Activated CD4-positive, alpha-beta T cell treated with anti-CD3 and anti-CD28 coated beads, Interleukin-2, amount 10 ng/mL, durations not matched to agents 7 days and 5 days (primary cell): ENCODE measurements at places on chromosomes 3 and 15. TPM values are rescaled to one million over a fixed set of nuclear protein-coding genes. Genes with fewer than 3 reads are reported as not detected.

Gene CHRM5
- not detected for total RNA-seq

Gene GOLGA8G
- total RNA-seq, result not detected

Gene KLHDC8B
- total RNA-seq, result 1.7 TPM

Gene RBP2
- not detected for total RNA-seq

Gene GOLGA6B
- not detected for total RNA-seq

Gene FOXB1
- 0.57 TPM for total RNA-seq

Gene PIGZ
- total RNA-seq, result 2.7 TPM

Gene STRC
- total RNA-seq, result 0.20 TPM

Gene SAXO2
- total RNA-seq, result 14.3 TPM

Gene ITPKA
- 0.35 TPM for total RNA-seq

Gene MORC1
- not detected for total RNA-seq

Gene TERC
- total RNA-seq, result 4.6 TPM

Gene CLRN1
- total RNA-seq, result not detected

Gene PLSCR4
- not detected for total RNA-seq

Gene IL5RA
- not detected for total RNA-seq

Gene ALDH1A2
- not detected for total RNA-seq

Gene CLDN1
- total RNA-seq, result not detected

Gene NANOGP8
- not detected for total RNA-seq

Gene CLDN16
- not detected for total RNA-seq

Gene TRH
- total RNA-seq, result not detected

Gene ARHGAP31
- 2.4 TPM for total RNA-seq

Gene CHCHD6
- total RNA-seq, result 5.4 TPM

Gene KCTD6
- total RNA-seq, result 7.7 TPM

Gene SLITRK3
- not detected for total RNA-seq

Gene CPLX3
- total RNA-seq, result 0.19 TPM

Gene AGBL1
- total RNA-seq, result not detected

Gene ATP13A5
- not detected for total RNA-seq

Gene FBXL22
- 0.81 TPM for total RNA-seq

Gene ELP6
- 50.1 TPM for total RNA-seq

Gene NUSAP1
- 336 TPM for total RNA-seq

Gene DTWD1
- 16.7 TPM for total RNA-seq

Gene FETUB
- total RNA-seq, result not detected

Gene RETNLB
- not detected for total RNA-seq

Gene ASB14
- not detected for total RNA-seq

Gene ZPLD1
- not detected for total RNA-seq

Gene RASGRP1
- total RNA-seq, result 204 TPM

Gene CCR9
- total RNA-seq, result not detected

Gene IREB2
- total RNA-seq, result 57.2 TPM

Gene A4GNT
- total RNA-seq, result not detected

Gene VGLL3
- total RNA-seq, result not detected

Gene DUOXA2
- total RNA-seq, result not detected

Gene CHRFAM7A
- not detected for total RNA-seq

Gene QRICH1
- 140 TPM for total RNA-seq

Gene GATM
- total RNA-seq, result 1.6 TPM

Gene TNIK
- 56.9 TPM for total RNA-seq

Gene KNG1
- total RNA-seq, result not detected

Gene PML
- total RNA-seq, result 122 TPM

Gene TMEM41A
- total RNA-seq, result 19.7 TPM

Gene ISLR
- not detected for total RNA-seq

Gene USP50
- not detected for total RNA-seq

Gene ETV5
- 0.48 TPM for total RNA-seq

Gene WDR5B
- 5.8 TPM for total RNA-seq

Gene CSTA
- not detected for total RNA-seq

Gene IL12A
- 0.17 TPM for total RNA-seq

Gene ROBO1
- 0.62 TPM for total RNA-seq
